ENCODE measurements at places on chromosomes 3 and 15. TPM values are rescaled to one million over a fixed set of nuclear protein-coding genes. Genes with fewer than 3 reads are reported as not detected.

DNA sequence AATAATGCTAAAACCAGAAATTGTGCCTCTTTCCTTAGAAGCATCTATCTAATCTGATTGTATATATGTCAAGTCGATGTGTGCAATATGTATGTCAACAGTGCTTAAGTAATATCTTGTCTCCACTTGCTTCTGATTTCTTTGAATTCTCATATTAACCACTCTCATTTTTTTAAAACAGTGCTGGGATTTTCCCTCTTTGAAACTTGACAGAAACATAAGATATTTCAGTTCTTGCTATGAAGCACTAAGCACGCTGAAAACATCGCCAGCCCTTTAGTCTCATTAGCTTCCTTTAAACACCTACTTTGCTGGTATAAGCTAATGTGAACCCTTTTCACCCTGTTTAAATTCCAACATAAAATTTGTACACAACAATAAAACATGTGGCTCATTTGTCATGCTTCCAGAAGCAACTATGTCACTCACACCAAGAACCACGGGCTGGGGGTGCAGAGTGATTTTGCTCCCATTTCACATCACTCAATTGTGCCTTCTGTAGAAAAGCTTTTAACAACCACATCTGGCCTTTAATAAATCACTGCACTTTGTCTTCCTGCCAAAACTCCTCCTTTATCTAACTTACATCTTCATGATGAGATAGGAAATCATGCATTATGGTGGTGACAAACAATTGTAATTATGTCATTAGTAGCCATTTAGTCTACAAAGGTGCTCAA, 185.2 kb downstream of the FOXP1 start:
- no peaks in the 10 kb centered on the region for H3K36me3 ChIP-seq
- no peaks in the 10 kb centered on the region for H3K27me3 ChIP-seq
- H3K4me1 ChIP-seq = peaks cover 36% of the 10 kb centered on the region
- no peak for DNase-seq
- H3K27ac ChIP-seq = peak overlapping the region; percentile 52

- no peak overlapping the region for H3K4me3 ChIP-seq
- peaks cover 9% of the 10 kb centered on the region for H3K4me1 ChIP-seq
- DNase-seq = no peak
- H3K27me3 ChIP-seq = no peaks in the 10 kb centered on the region
- H3K36me3 ChIP-seq = peaks cover 9% of the 10 kb centered on the region
Measured at GRCh38 chr15:92153620-92154019, 240.1 kb upstream of the ST8SIA2 start.

GRCh38 chr3:19063936-19064335, 84.4 kb upstream of the KCNH8 start:
- H3K4me1 ChIP-seq = no peaks in the 10 kb centered on the region
- H3K4me3 ChIP-seq = no peak overlapping the region
- no peak overlapping the region for H3K27ac ChIP-seq
- peaks cover 2% of the 10 kb centered on the region for H3K27me3 ChIP-seq
- DNase-seq = no peak

GRCh38 chr3:9040996-9041395, 77.7 kb upstream of the RAD18 start:
- H3K27ac ChIP-seq = no peak overlapping the region
- H3K27me3 ChIP-seq = no peaks in the 10 kb centered on the region
- no peaks in the 10 kb centered on the region for H3K36me3 ChIP-seq
- H3K4me1 ChIP-seq = no peaks in the 10 kb centered on the region

GRCh38 chr3:54086652-54087405, 35.5 kb upstream of the CACNA2D3 start:
- DNase-seq = no peak
- H3K27ac ChIP-seq = no peak overlapping the region
- H3K4me3 ChIP-seq = no peak overlapping the region
- H3K27me3 ChIP-seq = peaks cover 31% of the 10 kb centered on the region
- H3K36me3 ChIP-seq = no peaks in the 10 kb centered on the region

Gene AGBL1
- not detected for total RNA-seq

Measured in natural killer cell treated with Interleukin-12 subunit alpha and Interleukin-12 subunit beta and Interleukin-15 and Interleukin-18, amount 100 ng/mL, for 72 hours (primary cell).